ENCODE measurements at places on chromosomes 13 and 19. TPM values are rescaled to one million over a fixed set of nuclear protein-coding genes. Genes with fewer than 3 reads are reported as not detected.

The SULT2A1 gene
- 0.32 TPM for total RNA-seq

The ZSCAN4 gene
- not detected for total RNA-seq

The GRIN2D gene
- total RNA-seq = 1.0 TPM

The APOC4 gene
- total RNA-seq = not detected

The N4BP2L1 gene
- 31.3 TPM for total RNA-seq

Measured in suprapubic skin (tissue), 4 donors.